Inflammatory macrophage treated with lipopolysaccharide for 4 hours (primary cell): ENCODE measurements at places on chromosomes 6 and 20.

- no peak for DNase-seq
These were observed 5.5 kb downstream of the CD40 start for GRCh38 chr20:46123482-46124245.

DNA sequence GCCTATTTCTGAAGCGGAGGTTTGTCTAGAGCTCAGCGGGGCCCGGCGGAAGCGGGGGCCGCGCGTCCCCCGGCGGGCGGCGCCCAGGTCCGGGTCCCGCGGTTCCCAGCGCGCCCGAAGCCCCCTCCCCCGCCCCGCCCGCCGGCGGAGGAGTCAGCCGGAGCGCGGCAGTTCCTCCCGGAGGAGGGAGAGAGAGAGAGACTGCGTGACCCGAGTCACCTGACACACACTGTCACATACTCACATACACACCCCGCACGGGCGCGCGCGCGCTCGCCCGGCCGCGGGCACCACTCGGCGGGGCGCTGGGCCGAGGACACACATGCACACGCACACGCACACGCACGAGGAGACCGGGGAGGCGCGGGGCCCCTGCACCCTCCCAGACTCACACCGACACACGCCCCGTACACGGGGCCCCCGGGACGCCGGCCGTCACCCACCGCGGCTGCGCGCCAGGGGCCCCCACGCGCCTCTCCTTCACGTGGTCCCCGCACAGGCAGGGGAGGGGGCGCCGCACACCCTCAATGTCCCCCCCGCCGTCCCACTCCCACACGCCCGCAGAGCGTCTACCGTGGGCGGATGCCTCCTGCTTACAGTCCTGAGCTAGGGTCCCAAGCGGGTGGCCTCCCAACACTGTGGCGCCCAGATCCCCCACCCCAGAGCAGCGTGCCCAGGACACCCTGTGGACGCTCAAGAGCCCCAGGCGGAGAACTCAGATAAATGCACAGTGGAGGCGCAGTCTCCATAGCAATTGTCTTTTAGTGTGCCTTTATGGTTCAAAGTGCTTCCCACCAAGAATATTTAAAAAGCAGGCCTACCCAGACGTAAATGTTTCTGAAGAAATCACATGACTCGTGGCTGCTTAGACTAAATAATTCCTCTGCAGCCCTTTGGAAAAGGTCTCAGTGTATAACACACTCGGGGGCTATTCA lies at the start of gene RRAGD:
RRAGD (minus strand) TSS at position 203 of the 935 bp plus-strand sequence. CDS start 280 bp downstream, outside the sequence.
- peak; percentile 72 for DNase-seq

DNA sequence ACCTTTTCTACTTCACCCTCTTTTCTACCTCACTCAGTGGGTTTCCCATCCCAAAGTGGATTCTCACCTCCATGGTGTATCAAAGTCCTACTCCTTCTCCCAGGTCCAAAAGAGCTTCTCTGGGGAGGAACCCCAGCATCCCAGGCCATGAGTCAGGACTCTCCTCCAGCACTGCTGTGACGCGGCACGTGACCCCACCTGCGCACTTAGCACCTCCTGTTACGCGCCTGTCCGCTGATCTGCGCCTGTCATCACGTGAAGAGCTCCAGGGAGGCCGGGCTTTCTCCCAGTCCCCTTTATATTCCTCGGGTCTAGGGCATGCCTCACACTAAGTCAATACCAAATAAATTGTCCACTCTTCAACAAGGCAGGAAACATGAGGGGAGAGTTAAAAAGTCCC lies 226.9 kb upstream of the QKI start:
- DNase-seq, result no peak

- DNase-seq, result no peak
These were observed 3.5 kb upstream of the CDH26 start for GRCh38 chr20:59954718-59955117.

DNA sequence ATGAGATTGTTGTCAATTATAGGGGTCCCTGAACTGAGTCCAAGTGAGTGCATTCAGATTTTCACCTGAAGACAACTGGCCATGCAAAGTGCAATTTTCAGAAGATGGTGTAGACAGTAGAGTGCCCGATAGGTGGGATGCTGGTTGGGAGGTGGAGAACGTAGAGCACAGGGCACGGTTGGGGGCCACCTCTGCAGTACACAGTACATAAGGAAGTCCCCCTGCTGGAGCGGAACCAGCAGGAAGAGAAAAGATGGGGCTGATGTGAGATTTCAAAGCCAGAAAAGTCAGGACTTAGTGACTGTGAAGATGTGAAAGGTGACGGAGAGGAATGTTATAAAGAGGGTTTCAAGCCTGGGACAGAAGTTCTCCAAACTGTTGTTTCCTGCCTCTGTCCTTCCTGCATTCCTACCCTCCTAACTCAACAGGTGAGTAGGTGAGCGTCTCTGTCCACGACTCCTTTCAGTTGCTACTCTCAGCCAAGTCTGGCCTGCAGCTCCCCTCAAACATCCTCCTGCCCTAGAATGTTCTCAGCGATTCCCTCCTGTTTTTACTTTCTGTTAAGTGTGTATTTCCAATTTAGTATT lies 330.8 kb downstream of the PRL start:
- DNase-seq, result no peak

DNA sequence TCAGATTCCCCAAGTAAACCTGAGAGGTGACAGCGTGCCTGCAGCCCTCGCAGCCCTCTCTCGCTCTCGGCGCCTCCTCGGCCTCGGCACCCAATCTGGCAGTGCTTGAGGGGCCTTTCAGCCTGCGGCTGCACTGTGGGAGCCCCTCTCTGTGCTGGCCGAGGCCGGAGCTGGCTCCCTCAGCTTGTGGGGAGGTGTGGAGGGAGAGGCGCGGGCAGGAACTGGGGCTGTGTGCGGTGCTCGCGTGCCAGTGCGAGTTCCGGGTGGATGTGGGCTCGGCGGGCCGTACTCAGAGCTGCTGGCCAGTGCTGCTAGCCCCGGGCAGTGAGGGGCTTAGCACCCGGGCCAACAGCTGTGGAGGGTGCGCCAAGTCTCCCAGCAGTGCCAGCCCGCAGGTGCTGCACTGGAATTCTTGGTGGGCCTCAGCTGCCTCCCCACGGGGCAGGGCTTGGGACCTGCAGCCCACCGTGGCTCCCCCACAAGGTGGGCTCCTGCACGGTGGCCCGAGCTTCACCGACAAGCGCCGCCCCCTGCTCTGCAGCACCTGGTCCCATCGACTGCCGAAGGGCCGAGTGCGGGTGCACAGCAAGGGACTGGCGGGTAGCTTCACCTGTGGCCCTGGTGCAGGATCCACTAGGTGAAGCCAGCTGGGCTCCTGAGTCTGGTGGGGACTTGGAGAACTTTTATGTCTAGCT lies 809.7 kb upstream of the ADGRB3 start:
- no peak for DNase-seq

- DNase-seq, result no peak
These were observed 41.1 kb downstream of the TFAP2A start for GRCh38 chr6:10373642-10374359.

GRCh38 chr6:1958257-1958656 lies 287.1 kb downstream of the GMDS start:
- no peak for DNase-seq

DNA sequence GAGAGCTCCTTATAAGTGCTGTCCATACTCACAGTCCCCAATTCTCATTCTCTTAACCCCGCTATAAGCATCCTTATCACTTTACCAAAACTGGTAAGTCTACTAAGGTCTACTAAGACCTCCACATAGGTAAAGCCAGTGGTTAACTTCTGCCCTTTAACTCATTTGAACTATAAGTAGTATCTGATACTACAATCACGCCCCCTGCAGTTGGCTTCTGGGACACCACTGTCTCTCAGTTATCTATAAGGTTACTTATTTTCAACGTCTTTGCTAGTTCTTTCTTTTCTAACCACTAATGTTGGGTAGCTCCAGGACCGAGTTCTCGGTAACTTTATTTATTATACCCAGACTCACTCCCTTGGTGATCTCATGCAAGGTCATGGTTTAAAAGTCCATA lies 142.6 kb downstream of the ARHGAP18 start:
- peak; percentile 38 for DNase-seq

DNA sequence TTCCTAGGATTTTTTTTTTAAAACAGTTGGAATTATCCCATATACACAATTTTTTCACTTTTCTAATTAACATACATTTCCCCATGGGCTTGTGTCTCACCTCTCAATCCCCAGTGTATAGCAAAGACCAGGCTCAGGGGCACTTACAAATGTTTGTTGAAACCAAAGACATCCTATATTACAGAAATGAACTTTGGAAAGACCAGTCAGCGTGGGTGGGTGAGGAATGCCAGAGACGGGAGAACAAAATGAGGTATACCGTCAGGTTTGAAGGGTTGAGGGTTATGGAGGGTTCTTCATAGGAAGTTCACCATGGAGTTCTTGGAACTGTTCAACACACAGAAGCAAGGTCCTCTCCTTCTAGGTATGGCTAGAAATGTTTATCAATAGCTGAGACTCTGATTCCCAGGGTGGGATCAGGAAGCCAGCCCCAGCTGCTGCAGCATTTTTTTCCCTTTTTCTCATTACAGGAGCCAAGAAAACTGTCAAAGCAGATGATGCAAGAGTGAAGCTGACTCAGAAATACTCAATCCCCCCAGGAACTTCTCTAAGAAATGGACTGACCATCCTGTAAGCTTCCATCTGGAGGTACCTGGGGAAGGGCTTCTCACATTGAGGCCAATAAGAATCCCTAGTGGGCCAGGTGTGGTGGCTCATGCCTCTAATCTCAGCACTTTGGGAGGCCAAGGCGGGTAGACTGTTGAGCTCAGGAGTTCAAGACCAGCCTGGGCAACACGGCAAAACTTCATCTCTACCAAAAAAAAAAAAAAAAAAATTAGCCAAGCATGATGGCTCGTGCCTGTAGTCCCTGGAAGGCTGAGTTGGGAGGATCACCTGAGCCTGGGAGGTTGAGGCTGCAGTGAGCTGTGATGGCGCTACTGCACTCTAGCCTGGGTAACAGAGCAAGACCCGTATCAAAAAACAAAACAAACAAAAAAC lies 15.9 kb upstream of the TBC1D20 start:
- DNase-seq, result no peak

DNA sequence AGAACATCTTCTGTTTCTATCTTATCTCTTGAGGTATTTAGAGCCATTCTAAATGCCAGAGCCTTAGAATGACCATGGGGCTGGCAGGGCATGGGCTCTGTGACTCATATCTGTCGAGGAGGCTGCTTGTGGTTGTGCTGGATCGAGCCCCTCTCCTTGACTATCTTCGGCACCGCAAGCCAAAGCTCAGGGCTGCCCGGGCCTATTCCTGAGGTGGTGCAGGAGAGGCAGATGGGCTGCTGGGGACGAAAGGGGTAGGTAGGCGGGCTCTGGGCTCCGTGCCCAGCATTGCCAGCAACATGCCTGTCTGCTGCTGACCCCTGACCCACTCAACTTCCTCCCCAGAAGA lies 89.9 kb downstream of the NOL4L start:
- no peak for DNase-seq

GRCh38 chr20:53330601-53331140 lies 263.0 kb downstream of the ZNF217 start:
- DNase-seq, result no peak

GRCh38 chr20:45247865-45248264 lies 6.5 kb downstream of the SLPI start:
- DNase-seq, result no peak

GRCh38 chr6:56023829-56024228 lies 148.4 kb upstream of the BMP5 start:
- no peak for DNase-seq

- no peak for DNase-seq
These were observed 125.0 kb upstream of the DOK5 start for GRCh38 chr20:54350415-54350814.

DNA sequence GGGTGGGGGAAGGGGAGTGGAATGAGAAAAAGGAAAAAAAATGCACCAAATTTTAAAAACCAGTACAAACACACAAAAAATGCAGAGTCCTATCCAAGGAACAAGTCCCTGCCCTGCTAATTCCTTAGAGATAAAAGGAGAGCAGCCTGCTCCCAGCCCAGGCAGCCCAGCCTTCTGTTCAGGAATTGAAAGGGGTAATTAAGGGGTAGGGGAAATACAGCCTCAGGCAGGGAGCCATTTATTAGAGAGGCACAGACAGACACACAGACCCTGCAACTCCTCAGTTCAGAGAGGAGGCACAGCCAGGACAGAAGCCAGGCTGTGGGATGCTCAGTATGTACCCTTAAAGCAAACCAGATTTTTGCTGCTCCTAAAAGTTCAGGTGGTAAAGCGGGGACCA lies 137.2 kb downstream of the EYA2 start:
- no peak for DNase-seq

DNA sequence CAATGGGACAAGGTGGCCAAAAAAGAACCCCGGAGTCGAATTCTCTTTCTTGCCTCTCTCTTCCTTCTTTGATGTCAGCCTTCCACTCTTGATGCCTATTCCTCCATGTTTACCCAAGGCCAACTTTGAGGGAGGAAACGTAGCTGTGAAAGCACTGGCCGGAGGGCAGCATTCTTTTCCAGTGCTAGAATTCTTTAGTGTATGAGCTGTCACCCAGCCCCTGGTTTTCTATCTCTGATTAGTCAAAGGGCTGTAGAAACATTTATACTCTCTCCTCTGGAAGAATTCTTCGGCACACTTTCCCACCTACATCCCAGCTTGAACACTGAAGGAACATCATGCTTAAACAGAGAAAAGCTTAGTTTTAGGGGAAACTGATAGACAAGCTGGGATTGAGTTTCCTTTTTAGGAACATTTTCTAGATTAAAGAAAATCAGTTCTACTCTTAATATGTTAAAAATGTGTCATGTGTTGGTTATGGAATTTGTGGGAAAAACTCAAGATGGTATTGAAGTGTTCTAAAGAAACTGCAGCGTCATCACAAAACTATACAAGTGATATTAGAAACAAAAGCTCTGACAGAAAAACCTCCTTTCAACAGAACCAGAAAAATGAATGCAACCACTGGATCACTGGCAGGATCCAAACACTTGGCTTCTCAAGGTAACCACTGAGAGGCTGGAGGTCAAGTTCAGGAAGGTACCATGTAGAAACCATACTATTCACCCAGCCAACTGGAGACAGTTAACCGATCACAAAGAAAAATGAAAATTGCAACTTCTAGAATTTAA lies 20.7 kb upstream of the UTRN start:
- no peak for DNase-seq

- DNase-seq, result no peak
These were observed 64.5 kb downstream of the ZDHHC14 start for GRCh38 chr6:157445277-157446009.

GRCh38 chr6:37690964-37691735 lies 6.5 kb downstream of the MDGA1 start:
- no peak for DNase-seq

- no peak for DNase-seq
These were observed 230.3 kb upstream of the CDYL start for GRCh38 chr6:4545893-4546292.

GRCh38 chr6:7100072-7100752 lies 7.5 kb upstream of the RREB1 start:
- no peak for DNase-seq
